ENCODE measurements at places on chromosomes 12 and 14. TPM values are rescaled to one million over a fixed set of nuclear protein-coding genes. Genes with fewer than 3 reads are reported as not detected.

The APOF gene
- total RNA-seq, result not detected

The PIP4P1 gene
- total RNA-seq, result 38.4 TPM

DNA sequence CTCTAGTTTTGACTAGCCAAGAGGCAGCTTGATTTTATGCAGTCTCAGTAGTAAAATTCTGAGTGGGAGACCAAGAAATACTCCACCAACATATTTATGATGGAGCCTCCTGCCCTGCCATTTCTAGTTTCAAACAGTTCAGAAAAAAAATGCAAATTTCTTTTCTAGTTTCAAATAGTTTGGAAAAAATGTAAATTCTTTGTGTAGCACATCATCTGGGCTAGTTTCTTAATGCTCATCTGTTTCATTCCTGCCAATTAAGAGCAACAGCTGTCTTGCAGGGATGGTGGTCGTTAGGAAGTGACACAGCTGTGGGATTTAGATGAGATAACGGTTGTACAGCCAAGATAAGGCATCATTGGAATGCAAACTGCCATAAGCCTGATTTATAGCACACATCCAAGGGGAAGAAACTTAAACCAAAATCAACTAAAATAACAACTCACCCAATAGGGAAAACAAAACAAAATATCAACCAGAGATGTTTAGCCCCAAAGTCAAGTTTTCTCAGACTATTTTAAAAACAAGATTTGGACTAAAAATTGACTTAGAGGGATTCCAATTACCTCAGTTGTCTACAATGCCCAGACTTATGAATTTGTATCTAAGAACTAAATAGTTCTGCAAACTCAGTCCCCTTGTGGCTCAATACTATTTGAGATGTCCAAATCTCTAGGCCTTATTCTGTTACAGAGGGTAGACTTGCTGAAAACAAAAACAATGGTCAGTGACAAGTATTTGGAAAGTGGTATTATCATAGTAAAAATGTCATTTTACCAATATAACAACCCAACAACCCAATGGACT, 291.3 kb upstream of the ATP2B1 start:
- no peak for DNase-seq

DNA sequence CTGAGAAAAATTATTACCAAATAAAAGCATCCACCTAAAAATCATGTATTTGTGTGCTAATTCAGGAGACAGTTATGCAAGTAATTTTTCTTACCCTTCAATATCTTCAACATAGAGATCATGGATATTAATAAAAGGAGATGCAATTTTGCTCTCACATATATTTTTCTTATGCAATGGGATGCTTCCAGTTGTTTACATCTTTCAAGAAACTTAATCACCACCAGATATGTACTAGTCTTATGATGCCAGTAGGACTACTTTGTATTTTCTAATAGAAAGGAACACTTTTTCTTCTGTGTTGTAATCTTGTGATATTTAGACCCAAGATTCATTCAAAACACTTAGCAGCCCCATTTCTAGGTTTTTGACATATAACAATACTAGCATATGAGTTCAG, 107.6 kb downstream of the NAV3 start:
- DNase-seq, result no peak

The SRRM4 gene
- not detected for total RNA-seq

DNA sequence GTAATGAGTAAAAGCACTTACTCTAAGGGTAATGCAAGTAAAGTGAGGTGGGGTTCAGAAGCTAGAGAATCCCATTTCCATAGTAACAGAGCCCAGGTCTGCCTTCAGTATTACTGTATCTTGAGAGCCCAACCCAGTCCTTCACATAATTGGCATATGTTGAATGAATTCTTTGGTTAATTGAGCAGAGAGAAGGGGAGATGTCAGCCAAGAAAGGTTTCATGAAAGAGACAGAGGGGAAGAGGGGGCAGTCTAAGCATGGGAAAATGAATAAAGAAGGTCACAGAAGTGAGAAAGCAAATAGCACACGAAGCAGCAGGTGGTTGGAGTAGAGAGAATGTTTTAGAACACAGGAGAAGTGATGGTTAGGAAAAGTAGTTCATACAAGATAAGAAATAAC, 371.1 kb downstream of the SEC23A start:
- DNase-seq, result no peak

The CLEC1B gene
- total RNA-seq, result 5.5 TPM

All from spleen (tissue), 13 donors.